Activated CD4-positive, alpha-beta T cell treated with anti-CD3 and anti-CD28 coated beads, Interleukin-2, amount 50 U/mL, for 24 hours (primary cell): ENCODE measurements at places on chromosomes 5 and 9.

- DNase-seq: no peak
Observed at GRCh38 chr5:134258896-134259295, 33.0 kb upstream of the PPP2CA start.

- no peak for DNase-seq
Observed at GRCh38 chr5:5770825-5771224, 348.3 kb downstream of the ICE1 start.

DNA sequence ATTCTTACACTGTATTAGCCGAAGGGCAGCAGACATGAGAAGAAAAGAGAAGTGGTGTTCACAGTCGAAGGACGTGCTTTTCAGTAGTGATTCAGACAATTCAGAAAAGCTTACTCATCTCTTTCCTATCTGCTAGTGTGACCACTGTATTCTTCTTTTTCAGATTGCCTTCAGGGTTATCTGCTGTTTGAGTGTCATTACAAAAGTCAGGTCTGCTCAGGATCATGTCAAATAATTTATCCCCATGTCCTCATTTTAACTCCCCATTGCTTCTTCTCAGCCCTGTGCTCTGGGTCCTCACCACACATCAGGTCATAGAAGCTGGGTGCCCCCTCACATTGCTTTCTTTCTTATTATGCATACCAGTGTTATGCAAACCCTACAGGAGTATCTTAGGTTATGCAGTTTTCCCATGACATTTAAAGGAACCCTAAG is 394.0 kb downstream of the CETN3 start:
- no peak for DNase-seq

DNA sequence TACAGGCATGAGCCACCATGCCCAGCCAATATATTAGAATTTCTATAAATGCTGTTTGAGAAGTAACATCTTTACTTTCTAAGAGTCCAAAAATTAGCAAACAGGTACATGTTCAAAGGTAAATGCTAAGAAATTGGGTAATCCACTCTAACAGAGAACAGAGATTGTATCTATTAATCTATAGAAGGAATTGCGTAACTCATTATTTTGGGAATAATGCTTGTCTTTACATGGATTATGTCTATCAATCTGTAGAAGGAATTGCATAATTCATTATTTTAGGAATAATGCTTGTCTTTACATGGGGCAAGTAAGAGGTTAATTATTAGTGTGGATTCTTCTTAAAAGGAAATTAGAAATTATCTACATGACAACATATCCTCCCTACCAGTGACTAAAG is 30.5 kb downstream of the CCNH start:
- DNase-seq: no peak

DNA sequence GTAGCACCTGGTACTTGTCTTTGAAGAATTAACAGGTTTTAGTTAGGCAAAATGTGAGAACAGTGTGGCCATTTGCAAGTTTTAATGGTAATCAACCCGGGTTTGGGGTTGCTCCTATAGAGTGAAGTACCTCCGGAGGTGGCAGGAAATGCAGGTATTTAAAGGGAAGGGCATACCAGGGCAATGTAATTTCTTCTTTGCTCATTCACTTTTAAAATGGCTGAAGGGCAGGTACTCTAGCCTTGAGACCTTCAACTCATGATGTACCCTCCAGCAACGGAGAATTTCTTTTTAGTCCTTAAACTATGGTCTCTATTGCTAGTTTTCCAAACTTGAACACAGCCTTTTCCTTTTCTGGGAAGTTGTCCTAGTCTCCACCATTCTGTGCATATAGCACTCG is 1.3 kb upstream of the HSPA4 start:
- DNase-seq: no peak

GRCh38 chr9:121887553-121888437 is 205.3 kb downstream of the TTLL11 start:
- DNase-seq: no peak

DNA sequence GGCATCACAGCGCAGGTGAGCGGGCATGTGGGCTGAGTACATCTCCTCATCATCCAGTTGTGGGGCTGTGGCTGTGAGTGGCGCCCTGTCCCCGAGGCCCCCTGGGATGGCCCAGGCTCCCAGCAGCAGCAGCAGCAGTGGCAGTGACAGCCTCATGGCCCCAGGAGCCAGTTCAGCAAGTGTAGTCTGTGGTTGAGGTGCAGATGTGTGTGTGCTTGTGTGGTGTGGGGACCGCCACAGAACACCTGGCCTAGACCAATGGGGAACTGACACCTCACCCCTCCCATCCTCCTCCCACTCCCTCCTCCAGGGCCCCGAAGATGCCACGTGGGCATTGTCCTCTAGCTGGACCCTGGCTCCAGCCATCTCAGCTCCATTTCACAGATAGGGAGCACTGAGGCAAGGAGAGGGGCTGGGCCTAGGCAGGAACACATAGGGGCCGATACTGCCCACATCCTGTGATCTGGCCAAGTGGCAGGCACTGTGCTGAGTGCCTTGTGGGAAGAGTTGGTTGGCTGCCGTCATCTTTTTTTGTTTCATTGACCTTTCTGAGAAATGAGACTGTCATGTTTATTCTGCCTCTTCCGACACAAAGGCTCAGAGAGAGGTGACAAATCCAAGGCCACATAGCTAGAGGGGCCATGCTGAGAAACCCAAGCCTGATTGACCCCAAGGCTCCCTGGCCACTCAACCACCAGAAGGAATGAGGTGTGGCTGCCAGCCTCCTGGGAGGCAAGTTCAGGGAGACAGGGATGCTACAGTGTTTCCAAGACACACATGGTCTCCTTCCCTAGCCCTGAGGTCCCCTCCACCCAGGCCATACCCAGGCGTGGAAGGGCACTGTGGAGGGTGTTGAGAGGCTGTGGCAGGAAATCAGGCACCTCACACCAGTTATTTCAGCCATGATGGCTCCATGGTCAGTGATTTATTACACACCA is at the start of gene MZB1:
TSS of gene MZB1 (minus strand) at position 213 of the 938 bp plus-strand sequence. CDS start at position 156, 57 bp downstream.
- peak; percentile 17 for DNase-seq

DNA sequence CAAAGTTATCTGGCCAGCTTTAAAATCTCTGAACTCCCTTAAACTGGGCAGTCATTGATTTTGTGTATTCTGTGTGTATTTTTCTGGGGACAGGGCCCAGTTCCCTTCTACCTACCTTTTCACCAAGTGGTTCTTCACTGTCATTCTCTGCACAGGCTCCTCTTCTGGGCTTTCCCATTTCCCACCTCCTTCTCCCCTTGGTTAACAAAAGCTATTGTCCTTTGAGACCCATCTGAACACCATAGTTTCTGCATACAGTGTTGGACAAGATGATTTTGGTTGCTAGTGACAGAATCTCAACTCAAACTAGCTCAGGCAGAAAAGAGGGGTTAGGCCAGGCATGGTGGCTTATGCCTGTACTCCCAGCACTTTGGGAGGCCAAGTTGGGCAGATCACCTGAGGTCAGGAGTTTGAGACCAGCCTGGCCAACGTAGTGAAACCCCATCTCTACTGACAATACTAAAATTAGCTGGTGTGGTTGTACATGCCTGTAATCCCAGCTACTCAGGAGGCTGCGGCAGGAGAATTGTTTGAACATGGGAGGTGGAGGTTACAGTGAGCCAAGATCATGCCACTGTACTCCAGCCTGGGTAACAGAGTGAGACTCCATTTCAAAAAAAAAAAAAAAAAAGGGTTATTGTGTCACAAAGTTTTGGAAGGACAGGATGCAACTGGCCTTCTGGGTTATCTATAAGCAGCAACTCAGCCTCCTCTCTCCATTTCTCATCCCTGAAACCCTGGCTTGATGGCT is 31.0 kb upstream of the ANKRD34B start:
- DNase-seq: no peak

DNA sequence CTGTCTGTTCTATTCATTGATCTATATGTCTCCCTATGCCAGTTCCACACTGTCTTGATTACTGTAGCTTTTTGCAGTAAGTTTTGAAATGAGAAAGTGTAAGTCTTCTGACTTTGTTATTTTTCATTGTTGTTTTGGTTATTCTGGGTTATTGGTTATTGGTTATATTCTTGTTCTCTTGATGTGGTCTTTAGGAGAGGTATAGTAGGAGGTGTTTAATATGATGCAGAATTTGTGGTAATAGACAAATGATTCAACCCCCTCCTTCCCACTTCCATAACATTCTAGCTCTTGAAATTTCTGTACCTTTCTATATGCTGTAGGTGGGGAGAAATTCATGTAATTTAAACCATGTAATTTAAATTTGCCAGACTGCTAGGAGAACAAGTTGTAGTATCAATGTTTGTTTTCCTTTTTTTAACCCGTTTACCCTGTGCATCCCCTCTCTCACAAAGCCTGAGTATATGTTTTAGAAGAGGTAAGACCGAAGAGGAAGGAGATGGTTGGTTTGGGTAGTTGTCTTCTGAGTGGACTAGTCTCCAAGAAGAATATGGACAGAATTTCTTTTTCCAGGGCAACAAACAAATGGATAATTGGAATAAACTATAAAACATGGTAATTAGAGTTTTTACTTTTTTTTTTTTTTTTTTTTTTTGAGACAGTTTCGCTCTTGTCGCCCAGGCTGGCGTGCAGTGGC is 19.2 kb downstream of the ANKHD1 start:
- DNase-seq: no peak
